ENCODE measurements at places on chromosomes 3 and 15.

DNA sequence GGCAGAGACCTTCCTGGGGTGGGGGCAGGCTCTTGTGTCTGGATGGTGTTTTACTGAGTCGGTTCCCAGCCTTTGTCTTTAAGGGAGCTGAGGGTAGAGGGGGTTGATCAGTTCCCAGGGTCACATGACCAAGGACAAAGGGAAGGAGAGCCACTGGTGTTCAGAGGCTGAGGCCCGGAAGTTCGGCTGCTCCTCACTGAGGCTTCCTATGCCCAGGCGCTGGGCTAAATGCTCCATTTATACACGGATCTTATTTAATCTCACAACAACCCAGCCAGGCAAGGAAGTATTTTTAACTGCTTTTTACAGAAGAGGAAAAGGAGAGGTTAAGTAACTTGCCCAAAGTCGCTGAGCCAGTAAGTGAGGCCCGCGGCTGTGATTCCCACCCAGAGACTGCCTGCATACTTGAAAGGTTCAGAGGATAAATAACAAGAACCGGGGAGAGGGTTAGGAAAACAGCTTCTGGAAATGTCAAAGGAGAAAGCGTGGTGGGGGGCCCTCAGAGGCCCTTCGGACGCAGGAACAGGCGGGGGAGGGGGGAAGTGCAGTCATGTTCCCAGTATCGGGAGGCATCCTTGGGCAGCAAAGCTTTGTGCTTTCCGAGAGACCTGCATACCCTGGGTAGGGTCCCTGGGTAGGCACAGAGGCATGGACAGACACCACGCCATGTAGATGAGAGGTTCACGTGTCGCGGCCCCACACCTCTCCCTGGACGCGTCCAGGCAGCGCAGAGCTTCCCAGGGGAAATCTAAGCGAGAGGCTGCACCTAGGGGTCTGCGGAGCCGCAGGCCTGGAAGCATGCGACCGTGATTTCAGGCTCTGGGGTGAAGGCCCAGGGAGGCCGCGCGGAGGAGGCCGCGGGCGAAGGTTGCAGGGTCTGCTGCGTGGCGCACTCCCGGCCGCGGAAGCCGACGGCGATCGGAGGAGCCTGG, 21.3 kb downstream of the EPHB3 start:
- DNase-seq, result no peak

DNA sequence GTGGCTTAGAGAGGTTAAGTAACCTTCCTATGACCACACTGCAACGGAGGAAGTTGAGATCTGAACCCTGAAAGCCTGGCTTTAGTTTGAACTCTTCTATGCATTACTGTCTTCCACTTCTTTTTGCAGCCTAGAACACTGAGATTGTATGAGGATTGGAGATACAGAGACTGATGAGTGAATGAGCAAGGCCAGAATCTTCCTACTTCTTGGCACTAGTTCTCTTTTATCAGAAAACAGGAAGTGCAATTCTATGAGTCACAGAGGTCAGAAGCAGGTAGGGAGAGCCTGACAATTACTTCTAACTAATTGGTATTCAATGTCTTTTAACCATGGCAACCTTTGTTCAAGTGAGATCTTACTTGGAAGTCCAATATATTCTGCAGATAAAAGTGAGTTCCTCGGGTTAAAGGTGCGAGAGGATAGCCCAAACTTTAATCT, 219.0 kb downstream of the SHQ1 start:
- DNase-seq, result peak; percentile 1

- no peak for DNase-seq
These were observed 336.8 kb downstream of the PLCL2 start for GRCh38 chr3:17221529-17221928.

DNA sequence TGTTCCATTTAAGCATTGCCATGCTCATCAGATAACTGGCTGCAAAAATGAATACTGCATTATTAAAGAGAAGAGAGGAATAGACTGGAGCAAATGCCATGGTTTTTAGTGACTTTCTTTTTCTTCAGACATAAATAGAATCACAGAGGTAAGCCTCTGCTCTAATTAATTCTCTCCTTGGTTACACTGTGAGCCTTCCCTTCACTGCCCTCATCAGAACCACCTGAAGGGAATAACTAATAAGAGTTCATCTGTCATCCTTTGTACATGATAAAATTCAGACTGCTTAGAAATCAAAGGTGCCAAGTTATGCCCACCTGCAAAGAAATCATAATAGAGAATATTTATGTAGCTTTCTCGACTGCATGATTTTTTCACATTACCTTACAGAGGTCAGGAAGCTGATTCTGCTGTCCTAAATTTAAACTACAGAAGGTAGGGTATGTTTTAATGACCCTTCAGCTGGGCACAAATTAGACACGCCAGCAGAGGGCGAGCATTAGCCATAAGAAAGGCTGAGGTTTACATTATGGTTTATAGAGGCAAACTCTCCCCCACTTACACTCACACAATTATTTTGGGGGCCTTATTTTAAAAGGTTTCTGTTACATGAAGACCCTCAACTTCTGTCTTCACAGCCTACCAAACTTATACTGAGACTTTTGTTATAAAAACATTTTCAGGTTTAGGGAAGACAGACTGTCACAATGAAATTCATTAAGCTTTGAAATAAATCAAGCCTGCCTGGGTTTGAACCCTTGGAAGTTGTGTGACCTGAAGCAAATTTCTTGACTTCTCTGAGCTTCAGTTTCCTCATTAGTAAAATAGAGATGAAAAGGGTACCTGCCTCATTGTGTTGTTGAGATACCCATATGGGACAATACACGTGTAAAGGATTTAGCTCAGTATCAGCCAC, 15.3 kb upstream of the UNC13C start:
- peak; percentile 53 for DNase-seq

- DNase-seq, result no peak
These were observed 39.0 kb downstream of the DAG1 start for GRCh38 chr3:49509028-49509561.

DNA sequence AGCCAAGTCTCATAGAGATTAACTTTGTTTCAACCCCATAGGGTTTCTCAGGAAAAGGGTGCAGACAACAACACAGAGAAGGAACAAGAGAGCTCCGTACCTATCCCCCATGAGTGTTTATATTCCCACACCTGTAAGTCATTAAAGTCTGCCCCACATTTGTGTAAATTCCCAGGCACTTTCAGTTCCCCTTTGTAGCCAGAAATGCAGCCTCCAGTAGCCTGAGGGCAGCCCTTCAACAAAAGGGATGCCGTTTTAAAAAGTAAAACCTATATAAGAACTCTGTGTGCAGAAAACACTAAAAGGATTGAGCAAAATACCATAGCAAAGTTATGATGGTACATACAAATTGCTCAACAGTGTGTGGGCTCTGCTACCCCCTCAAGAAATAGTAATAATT, 59.7 kb upstream of the TMEM108 start:
- DNase-seq, result peak; percentile 22

GRCh38 chr15:37099319-37100108, 835 bp downstream of the MEIS2 start:
- peak; percentile 71 for DNase-seq

DNA sequence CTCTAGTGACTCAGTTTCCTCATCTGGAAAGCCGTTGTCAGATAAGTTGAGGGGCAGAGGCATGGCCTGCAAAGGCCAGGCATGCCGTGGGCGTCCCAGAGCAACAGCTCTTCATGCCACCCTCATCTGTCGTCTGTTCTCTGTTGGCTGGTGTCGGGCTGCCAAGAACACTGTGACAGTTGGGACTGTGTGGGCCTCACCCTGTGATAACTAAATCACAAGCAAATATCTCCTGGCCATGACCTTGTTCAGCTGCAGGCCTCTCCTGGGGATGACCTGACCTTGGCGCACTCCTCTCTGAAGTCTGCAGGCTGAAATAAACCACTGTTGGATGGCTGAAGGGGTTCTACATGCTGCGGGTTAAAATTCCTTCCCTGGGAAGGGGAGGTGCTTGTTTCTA, 145.9 kb downstream of the SHQ1 start:
- no peak for DNase-seq

DNA sequence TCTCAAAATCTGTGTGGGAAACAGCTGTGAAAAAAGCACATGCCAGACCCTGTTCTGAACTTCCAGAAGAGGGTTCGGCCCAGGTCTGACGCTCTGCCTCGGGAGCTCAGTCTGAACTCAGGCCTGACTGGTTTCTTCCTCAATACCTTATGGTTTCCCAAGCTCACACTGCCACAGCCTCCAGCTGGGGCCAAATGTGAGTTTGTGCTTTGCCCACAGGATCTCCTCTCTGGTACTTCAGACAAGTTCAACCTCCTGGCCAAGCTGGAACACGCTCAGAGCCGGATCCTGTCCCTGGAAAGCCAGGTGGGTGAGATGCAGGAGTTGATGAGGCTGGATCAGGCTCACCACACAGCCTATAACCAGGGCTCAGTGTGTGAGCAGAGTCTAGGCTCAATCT, 33.8 kb downstream of the CYP11A1 start:
- no peak for DNase-seq

DNA sequence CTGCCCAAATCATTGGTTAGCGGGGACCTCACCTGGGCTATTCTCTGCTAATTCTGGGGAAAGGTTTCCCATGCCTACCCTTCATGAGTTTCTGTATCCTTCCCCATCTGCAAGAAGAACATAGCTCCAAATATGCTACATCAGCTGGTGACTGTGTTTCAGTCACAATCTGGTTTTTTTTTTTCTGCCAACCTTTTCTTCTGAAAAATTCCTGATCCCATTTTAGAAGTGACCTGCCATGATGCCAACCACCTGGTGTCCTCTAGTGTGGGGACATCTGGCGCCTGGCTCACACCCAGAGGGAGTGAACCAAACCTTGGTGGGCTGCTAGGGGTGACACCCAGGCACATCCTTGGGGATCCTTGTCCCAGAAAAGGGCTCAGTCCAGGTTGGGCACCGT, 76.1 kb downstream of the CHRD start:
- no peak for DNase-seq

GRCh38 chr3:137032465-137033120, 74.8 kb downstream of the IL20RB start:
- peak; percentile 72 for DNase-seq

DNA sequence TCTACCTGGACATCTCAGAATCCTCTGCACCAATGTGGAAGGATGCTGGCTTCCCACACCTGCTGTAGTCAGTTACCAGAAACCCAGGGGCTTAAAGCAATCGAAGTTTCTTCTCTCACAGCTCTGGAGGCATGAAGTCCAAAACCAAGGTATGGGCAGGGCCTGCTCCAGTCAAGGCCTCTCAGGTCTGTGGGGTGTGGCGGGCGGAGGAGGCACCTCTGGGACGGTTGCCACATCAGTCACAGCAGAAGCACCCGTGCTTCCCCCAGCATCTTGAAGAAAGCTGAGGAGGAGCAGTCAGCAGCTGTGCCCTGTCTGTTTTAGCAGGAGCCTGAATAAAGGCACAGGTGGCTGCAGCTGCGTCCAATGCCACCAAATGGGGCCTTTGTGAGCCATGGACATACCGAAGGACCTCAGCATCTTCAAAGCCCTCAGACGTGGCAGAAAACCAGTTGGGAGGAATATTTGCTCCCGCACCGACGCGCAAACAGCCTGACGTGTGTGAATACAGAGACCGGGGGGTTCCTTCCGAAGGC, 68.9 kb downstream of the TFRC start:
- DNase-seq, result no peak

DNA sequence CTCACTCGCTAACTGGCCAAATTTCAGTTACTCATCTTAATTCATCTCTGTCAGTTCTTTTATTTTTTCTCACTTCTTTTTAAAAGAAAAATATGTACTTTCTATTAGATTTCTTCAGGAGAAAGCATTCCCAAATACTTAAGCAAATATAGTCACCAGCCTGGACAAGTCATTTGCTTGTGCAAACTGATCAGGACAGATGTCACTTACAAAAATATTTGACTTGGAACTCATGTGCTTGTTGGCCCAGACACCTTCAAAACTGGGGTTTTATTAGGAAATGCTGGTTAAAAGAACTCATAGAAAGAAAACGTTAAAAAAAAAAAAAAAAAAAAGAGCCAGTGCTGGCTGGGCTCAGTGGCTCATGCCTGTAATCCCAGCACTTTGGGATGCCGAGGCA, 31.3 kb upstream of the FOXP1 start:
- no peak for DNase-seq

All from NAMALWA (cell line).